ENCODE measurements at places on chromosomes 12 and 14. TPM values are rescaled to one million over a fixed set of nuclear protein-coding genes. Genes with fewer than 3 reads are reported as not detected.

The SOAT2 gene
- total RNA-seq = not detected

The FGF6 gene
- not detected for total RNA-seq

The SDR9C7 gene
- total RNA-seq = not detected

The HCAR3 gene
- total RNA-seq = not detected

The ERP27 gene
- 0.37 TPM for total RNA-seq

All from cardiac ventricle fibroblast (primary cell).